ENCODE measurements at places on chromosomes 2 and 18. TPM values are rescaled to one million over a fixed set of nuclear protein-coding genes. Genes with fewer than 3 reads are reported as not detected.

DNA sequence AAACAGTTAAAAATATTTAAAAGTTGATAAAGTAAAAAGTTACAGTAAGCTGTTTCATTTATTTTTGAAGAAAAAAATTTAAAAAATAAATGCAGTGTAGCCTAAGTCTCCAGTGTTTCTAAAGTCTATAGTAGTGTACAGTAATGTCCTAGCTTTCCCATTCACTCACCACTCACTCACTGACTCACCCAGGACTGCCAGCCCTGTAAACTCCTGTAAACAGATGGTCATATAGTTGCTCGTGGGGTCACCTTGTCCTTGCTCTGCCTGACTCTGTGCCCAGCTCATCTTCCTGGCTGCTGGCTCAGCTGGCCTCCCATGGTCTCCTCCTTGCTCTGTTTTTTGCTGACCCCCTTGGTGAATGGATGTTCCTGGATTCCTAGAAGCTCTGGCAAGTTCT is 180.3 kb downstream of the VAPA start:
- no peak for DNase-seq

- DNase-seq: no peak
Observed at GRCh38 chr2:180905461-180905860, 74.9 kb upstream of the UBE2E3 start.

The GRP gene
- total RNA-seq: not detected

The AGAP1 gene
- total RNA-seq: 23.4 TPM

GRCh38 chr2:148944536-148944935 is 69.5 kb downstream of the KIF5C start:
- no peak for DNase-seq

GRCh38 chr18:59273759-59274532 is 692 bp upstream of the RAX start:
- DNase-seq: no peak

The ATP6V1B1 gene
- total RNA-seq: not detected

The C2orf74 gene
- total RNA-seq: 24.1 TPM

GRCh38 chr2:11716689-11717321 is 29.6 kb upstream of the LPIN1 start:
- no peak for DNase-seq

The SIX3 gene
- not detected for total RNA-seq

- peak; percentile 4 for DNase-seq
Observed at GRCh38 chr18:28178720-28179119, 1.8 kb upstream of the CDH2 start.

DNA sequence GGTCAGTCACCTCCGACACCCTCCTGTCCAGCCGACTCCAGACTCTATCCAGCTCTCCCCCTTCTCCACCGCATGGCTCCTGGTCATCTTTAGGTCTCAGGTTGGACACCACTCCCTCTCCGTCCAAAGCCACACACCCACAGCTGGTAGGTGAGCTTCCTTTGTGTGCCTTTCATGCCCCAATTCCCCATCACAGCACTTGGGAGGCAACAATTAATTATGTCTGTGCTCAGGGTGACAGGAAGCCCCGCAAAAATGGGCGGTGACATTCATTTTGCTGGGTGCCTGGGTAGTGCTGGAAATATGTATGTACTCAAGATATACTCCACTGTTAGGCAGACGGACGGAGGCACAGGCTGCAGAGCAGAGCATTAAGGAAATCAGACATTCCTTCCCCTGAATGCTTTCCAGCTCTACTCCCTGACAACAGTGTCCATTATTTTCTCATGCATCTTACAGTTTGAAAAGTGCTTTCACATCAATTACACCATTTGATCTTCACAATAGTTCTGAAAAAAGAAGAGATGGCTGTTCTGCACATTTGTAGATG is 13.1 kb downstream of the EPB41L3 start:
- no peak for DNase-seq

The ITGA4 gene
- 5.5 TPM for total RNA-seq

GRCh38 chr2:197862246-197862955 is 58.0 kb downstream of the PLCL1 start:
- no peak for DNase-seq

DNA sequence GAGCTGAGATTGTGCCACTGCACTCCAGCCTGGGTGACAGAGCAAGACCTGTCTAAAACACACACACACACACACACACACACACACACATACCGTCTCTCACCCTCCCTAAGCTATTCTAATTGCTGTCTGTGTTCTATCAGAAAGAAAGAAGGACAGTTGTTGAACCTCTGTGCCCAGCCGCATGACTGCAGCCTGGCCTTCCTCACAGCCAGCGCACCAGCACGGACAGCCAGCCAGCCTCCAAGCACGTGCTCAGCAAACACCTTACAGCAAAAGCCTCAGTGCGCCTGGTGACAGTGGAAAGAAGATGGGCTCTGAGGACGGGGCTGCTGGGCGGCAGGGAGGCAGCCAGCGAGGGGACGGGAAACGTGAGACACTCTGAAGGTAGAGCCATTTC is 58.0 kb downstream of the ZNF516 start:
- DNase-seq: no peak

The ERBB4 gene
- total RNA-seq: 21.0 TPM

DNA sequence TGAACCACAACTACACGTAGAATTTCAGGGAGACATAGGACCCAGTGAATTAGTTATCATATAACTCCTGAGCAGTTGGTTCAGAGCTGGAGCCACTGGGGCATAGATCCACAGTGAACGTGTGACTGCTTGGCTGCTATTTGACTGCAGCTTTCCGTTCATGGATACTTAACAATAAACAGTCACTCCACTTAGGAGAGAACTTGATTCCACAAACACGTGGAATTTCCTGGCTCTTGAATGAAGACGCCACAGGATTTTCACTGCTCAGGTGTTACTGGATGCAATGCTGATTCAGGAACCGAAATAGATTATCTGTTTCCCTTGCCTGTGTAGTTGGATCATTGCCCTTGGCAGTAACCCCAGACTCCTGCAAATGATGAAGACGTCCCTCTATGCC is 679.1 kb upstream of the ZEB2 start:
- peak; percentile 24 for DNase-seq

The GATA6 gene
- total RNA-seq: 14.4 TPM

GRCh38 chr18:3440341-3440740 is 9.6 kb upstream of the TGIF1 start:
- DNase-seq: no peak

- peak; percentile 96 for DNase-seq
Observed at GRCh38 chr2:216695401-216695821, at the start of gene IGFBP5. Gene IGFBP5 (minus strand): TSS chr2:216695549. CDS start chr2:216694775, 774 bp downstream.

- DNase-seq: peak; percentile 74
Observed at GRCh38 chr2:204260162-204260877, 285.0 kb upstream of the PARD3B start.

- no peak for DNase-seq
Observed at GRCh38 chr2:12008425-12009061, 262.1 kb downstream of the LPIN1 start.

DNA sequence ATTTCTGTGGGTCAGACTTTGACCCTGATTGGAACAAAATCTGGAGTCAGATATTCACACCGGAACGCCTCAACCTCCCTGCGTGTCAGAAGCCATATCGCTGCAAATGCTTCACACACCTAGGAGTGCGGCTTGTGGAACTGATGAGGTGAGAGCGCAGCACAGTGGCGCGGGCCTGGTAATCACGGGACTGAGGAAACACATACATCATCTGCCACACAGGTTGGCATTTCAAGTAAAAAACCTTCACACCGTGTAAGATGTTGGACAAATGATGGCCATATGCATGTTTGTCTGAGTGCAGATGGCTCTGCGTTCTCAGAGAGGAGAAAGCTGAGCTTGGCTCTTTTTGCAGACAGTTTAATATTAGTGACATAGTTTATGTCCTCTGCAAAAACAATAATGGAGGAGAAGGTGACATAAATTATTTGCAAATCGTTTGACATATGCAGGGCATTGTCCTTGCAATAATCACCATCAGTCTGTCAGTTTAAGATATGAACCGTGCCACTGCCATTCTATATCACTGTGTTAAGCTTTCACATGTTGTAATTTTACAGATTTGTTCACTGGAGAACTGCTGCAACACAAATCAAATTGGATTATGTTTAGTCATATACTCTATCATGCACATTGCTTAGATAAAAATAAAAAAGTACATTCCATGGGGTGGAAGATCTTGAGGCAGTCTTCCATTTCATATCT is 101.4 kb downstream of the MTX2 start:
- no peak for DNase-seq

The INO80C gene
- 7.3 TPM for total RNA-seq

GRCh38 chr2:221112744-221113143 is 459.4 kb downstream of the EPHA4 start:
- DNase-seq: no peak

The CRYBA2 gene
- not detected for total RNA-seq

DNA sequence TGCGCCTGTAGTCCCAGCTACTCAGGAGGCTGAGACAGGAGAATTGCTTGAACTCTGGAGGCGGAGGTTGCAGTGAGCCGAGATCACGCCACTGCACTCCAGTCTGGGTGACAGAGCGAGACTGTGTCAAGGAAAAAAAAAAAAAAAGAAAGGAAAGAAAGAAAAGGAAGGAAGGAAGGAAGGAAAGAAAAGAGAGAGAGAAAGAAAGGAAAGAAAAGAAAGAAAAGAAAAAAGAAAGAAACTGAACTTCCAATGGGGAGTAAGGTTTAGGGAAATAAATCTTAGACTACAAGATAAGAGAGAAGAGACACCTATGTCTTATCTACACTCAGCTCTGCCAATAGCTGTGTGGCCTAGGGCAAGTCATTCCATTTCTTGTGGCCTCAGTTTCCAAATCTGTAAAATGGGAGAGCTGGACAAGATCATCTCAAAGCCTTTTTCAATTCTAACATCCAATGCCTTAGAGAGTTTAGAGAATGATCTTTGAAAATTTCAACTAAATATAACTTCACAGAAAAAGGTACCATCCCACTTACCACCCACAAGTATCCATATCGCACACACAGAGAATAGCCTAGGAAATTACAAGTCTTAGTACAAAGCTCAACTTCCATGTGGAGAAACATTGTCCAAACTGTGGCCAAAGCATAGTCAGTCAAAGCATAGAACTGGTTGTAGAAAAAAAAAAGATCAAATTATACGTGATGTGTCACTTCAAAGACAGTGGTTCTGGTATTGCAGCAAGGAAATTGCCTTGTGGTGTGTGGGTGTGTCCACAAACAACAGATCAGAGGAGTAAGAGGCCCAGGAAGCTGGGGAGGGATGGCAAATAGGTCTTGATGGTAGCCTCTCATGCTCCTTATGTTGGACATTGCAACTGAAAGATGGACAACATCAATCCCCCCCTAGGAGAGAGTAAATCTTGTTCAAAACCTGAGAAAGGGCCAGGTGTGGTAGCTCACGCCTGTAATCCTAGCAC is 42.4 kb downstream of the SLC14A2 start:
- DNase-seq: no peak

The LYPD1 gene
- total RNA-seq: 1.9 TPM

DNA sequence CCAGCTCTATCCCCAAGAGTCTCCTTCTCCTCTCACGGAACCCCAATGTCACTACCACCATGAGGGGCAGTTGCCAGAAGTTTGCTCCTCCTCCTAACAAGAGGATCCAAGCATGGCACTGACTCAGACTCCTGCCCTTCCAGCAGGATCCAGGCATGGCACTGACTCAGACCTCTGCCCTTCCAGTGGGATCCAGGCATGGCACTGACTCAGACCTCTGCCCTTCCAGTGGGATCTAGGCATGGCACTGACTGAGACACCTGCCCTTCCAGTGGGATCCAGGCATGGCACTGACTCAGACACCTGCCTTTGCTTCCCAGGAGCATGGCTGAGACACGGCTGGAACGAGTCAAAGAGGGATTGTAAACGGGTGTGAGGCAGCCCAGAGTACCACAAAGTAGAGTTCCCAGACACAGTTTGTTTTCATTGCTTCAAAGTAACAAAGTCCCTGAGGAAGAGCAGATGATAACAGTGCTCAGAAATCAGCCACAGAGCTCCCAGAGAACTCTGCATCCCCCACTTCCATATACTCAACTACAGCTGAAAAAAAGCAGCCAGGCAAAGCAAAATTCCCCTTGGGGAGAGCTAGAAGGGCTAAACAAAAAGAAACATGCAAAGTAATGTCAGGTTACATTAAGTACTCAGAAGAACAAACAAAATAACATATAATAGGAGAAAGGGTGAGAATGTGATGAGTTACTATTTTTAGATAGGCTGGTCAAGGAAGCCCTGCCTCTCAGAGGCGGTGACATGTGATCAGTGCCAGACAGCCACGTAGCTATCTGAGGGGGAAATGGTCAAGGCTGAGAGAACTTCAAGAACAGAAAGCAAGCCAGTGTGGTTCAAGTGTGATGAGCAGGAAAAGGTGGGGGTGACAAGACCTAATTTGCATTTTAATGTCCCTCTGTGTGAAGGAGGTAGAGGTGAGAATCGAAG is 3.0 kb downstream of the BUB1 start:
- DNase-seq: peak; percentile 66

GRCh38 chr2:111707700-111708099 is 176.3 kb downstream of the ANAPC1 start:
- DNase-seq: no peak

DNA sequence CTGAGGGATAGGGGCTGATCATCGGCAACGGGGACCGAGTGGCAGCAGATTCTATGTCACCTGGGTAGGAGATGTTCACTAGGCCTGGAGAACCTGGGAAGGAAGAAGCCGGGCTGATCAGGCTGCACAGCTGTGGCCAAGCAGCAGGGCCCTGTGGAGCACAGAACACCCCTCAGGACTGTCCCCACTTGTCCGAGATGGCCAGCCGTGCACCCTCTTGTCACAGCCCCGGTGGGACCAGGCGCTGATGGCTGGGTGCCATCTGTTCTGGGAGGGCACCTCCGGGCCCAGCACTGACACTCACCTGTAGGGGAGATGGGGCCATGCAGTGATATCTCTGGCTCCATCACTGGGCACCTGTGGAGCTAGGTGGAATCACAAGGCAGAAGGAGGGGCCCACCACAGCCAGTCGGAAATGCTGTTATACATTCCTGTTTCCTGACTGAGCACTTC is 217.9 kb upstream of the RAB6C start:
- no peak for DNase-seq

DNA sequence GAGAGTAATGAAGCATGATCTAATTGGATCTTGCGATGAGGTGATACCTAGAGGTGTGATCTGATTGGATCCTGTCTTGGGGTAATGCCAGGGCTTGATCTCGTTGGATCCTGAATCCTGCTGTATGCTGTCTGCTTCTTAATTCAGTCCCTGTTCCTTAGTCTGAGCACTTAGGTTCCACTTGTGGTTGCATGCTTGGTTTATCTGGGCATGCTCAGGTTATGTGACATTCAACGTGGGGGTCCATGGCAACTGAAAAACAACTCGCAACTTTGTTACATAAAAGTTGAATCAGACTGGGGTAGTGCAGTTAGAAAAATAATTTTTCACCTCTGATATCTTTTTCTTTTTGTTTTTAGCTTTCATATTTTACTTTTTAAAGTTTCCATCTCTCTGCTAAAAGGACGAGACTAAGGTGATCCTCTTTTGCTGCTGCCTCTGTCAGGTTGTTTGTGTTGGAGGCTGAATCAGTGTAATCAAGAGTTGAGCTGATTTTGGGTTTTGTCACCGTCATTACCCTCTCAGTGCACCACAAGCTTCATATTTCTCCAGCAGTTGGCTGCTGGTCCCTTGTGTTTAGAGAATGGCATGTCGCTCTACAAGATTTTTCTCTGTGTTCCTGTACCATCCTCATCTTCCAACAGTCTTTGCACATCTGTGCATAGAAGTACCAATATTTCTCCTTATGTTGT is 67.9 kb downstream of the NCOA1 start:
- DNase-seq: peak; percentile 40

- peak; percentile 94 for DNase-seq
Observed at GRCh38 chr2:207796585-207797350, 27.1 kb upstream of the FZD5 start.

The SERPINB2 gene
- 0.22 TPM for total RNA-seq
